Stimulated activated CD8-positive, alpha-beta memory T cell treated with anti-CD3 and anti-CD28 coated beads, Interleukin-7, amount 100 ng/mL, for 24 hours (primary cell): ENCODE measurements at places on chromosomes 4 and X.
A peak's percentile ranks its signal among the peaks of the same experiment; 100 is the strongest.

- DNase-seq = no peak
These were observed 155.5 kb upstream of the PRDX4 start for GRCh38 chrX:23511793-23512192.

DNA sequence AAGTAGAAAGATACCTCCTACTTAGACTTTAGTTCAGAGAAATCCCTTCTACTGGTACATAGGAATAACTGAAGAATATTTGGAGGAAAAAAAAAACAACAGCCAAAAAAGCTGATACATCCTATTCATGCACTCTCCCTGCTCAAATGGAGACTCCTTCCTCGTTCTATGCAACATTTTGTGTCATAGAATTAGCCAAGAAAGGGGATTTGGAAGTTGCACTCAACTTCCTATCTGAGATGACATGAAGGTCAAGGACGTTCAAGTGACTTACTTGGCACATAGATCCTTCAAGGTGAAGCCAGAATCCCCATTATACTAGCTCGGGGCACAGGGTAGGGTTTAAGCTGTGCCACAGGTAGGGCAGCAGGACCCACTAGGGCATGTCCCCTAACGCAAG lies 56.2 kb upstream of the S100G start:
- DNase-seq = no peak

GRCh38 chrX:110026099-110026844 lies 23.4 kb downstream of the TMEM164 start:
- DNase-seq = no peak

- DNase-seq = no peak
These were observed 32.7 kb downstream of the TBC1D14 start for GRCh38 chr4:6942238-6942800.

- DNase-seq = no peak
These were observed 7.9 kb downstream of the PITX2 start for GRCh38 chr4:110614976-110615352.

DNA sequence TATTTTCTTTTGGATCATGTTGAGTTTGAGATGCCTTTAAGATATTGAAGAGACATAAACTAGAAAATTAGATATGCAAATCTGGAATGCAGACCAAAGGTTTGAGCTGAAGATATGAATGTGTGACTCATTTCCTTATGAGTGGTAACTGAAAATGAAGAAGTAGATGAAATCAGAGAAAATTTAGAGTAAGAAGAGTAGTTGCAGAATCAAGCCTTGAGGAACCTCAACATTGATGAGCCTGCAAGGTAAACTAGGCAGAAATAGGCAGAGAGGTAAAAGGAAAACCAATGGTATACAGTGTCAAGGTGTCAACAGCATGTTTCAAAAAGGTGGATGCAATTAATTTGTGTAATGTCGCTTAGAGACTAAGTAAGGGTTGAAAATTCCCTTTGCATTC lies 142.8 kb downstream of the MOSPD2 start:
- DNase-seq = no peak

DNA sequence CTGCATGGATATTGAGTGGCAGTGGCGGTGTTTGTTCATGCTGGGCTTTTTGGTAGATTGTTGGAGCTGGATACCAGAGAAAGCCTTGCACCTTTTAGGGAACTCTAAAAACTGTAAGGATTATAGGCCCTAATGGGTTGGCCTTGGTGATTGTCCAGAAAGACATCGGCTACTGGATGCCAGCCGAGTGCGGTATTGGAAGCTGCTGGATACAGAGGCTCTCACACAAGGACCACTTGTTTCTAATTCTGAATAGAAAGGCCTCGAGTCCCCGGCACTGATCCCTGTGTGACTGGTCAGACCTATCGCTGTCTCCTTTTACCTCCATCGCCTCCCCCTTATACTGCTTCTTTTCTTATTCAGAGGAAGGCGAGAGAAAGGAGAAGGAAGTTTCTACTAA lies 27.3 kb upstream of the SCOC start:
- no peak for DNase-seq

- no peak for DNase-seq
These were observed 15.6 kb upstream of the SPRY1 start for GRCh38 chr4:123380728-123381716.

DNA sequence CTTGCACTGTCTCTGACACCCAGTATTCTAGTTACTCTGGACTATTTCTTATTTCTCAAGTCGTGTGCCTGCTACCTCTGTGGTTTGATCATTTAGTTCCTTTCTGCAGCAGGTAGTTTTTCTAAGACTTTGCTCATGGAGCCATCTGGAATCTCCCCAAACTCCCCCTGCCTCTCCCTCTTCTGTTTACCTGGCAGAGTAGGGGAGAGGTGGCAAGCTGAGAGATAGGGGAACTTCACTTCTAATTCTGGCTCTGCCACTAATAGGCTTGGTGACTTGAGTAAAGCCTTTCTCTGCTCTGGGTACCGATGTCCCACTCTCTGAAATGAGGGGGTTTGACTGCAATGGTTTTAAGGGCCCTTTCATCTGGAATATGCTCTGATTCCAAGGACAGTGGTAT lies 141.3 kb downstream of the CPEB2 start:
- no peak for DNase-seq

GRCh38 chrX:139554376-139554775 lies 23.8 kb downstream of the F9 start:
- no peak for DNase-seq

DNA sequence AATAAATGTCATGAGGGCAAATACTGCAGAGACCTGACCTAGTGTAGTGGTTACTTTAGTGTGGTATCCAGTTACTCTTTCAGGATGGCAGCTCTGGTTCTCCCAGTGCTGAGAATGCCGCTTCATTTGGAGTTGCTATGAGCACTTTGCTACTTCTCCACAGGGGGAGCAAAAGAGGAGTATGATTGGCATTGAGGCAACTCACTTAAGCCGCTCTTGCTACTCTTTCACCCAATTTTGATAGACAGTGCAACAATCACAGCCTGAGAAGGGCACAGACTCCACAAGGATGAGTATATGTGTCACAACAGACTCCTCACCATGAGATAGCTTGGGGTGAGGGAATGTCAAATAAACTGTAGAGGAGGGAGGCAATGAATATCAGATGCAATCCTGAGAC lies 81.2 kb downstream of the NPY1R start:
- no peak for DNase-seq

DNA sequence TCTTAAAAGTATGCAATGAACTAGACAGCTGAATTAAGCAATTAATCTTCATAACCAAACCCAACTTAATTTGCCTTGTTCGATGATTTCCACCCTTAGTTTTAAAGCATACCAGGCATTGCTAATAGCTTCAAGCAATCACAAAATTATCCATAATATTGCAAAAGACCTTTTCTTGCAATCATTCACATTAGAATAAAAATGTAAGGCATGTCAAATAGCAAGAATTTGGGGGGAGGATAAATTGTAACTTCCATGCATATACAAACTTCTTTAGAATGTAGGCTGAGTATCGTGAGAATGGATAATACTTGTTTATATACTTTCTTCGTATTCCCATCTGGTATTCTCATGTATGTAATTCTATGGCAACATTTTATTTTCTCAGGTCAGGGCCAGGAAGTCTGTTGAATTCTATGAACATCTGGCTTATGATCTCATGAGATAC lies 28.7 kb upstream of the BMP2K start:
- no peak for DNase-seq

GRCh38 chr4:107148904-107149303 lies 112.8 kb upstream of the DKK2 start:
- no peak for DNase-seq

- DNase-seq = no peak
These were observed 293.2 kb downstream of the PRR32 start for GRCh38 chrX:127112726-127113125.

- no peak for DNase-seq
These were observed 345.9 kb downstream of the ADGRL3 start for GRCh38 chr4:61545902-61546480.

DNA sequence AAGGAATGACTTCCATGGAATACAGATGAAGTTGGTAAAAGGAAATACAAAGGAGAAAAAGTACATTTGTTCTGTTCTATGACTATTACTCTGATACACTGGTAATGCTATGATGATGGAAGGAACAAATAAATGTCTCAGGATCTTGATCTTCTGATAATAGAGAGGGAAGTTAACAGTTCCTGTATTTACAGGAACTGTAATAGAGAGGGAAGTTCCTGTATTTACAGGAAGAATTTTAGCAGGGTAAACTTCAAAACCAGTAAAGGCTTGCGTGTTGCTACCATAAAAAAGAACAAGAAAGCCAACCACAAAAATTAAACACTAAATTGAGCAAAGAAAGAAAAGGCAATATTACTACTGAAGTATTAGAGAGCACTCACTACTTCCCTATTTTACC lies 91.7 kb upstream of the HPGD start:
- no peak for DNase-seq

- no peak for DNase-seq
These were observed 52.9 kb downstream of the TXK start for GRCh38 chr4:48081196-48081595.

GRCh38 chr4:145819101-145819852 lies 119.3 kb downstream of the ZNF827 start:
- DNase-seq = no peak

GRCh38 chrX:68919707-68920106 lies 90.9 kb downstream of the EFNB1 start:
- DNase-seq = no peak

GRCh38 chr4:76028350-76028765 lies 5.1 kb upstream of the CXCL10 start:
- no peak for DNase-seq

DNA sequence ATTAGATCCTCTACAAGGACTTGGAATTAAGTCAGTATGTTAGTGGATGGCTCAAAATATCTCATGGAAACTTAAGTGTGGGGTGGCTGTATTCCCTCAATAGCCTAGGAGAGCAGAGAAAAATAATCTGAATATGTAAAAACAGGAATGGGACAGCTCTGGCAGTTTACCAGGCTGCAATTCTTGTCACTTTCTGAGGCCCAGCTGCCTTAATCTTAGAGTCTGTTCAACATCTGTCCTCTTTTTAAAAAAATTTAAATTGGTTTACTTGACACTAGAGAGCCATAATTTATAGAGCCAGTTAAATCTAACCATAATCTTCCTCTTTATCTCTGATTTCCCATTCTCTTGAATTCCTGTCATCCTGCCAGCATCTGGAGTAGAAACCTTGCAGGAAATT lies 109.2 kb upstream of the CXCL13 start:
- no peak for DNase-seq

- DNase-seq = no peak
These were observed 14.2 kb upstream of the FGF16 start for GRCh38 chrX:77433001-77433400.

GRCh38 chr4:8688041-8688907 lies 95.7 kb downstream of the CPZ start:
- DNase-seq = no peak

GRCh38 chr4:153448003-153448731 lies 18.0 kb upstream of the TMEM131L start:
- no peak for DNase-seq

- no peak for DNase-seq
These were observed 62.6 kb downstream of the CHIC2 start for GRCh38 chr4:54001668-54002365.

GRCh38 chr4:152679414-152680281 lies at the start of gene TMEM154:
Gene TMEM154, minus strand, starts transcription at chr4:152679997. Its CDS starts 64 bp downstream, at chr4:152679933.
- DNase-seq = peak; percentile 17

DNA sequence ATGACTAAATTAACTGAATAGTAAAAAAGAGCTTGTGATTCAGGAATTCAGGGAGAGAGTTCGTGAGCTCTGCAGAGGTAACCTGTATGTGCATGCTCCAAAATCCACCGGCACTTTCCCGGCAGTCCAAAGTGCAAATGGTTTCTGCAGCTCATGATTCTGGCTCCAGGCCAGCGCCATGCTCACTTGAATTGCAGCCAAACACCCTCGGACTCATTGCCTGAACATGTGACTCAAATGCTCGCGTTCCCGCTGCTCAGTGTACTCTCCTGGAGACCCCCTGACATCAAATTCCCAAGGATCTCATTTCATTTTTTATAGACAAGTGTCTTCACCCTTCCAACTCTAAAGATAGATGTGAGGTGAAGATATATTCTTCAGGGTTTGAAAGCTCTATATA lies 44.1 kb upstream of the SH3RF1 start:
- no peak for DNase-seq

- DNase-seq = no peak
These were observed 22.9 kb downstream of the FHL1 start for GRCh38 chrX:136170139-136170800.

- DNase-seq = no peak
These were observed 6.0 kb upstream of the SPCS3 start for GRCh38 chr4:176313596-176314336.

GRCh38 chr4:83065266-83065665 lies 30.3 kb downstream of the COPS4 start:
- DNase-seq = no peak

DNA sequence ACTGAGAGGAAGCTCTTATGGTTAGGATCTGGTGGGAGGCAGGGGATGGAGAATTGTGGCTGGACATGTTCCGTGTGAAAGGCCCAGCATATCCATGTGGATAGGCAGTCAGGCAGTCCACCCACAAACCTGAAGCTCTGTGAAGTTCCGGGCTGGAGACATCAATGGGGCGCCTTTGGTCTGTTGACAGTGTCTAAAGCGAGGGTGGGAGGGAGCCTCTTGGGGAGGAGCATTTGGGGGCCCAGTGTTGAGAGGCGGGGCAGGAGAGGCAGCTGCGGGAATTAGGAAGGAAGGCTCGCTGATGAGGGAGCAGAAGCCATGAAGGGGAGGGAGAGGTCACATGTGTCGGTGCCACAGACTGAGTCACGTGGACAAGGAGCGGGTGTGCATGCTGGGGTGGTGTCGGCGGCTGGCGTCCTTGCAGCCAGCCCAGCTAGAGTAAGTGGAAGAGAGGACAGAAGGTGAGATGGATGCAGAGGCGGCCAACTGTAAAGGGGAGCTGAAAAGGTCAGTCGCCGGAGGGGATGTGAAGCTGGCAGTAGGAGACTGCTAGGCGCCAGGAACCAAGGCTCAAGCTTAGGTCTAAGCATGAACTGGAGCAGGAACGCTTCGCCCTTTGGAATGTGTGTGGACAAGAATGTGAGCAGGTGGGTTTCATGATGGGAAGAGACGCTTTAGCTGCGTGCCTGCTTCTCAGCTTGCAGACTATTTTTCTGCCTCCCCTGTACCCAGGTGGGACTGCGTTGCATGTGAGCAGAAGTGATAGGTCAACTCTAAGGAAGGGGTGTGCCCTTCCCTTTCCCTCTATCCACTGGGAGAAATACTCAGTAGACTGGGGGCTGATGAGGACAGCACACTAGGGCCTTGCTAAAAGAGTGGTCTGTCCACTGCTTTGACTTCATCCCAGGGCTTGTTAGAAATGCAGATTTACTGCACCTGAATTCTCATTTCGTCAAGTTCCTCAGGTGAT lies 44.0 kb upstream of the TLR2 start:
- DNase-seq = no peak

- no peak for DNase-seq
These were observed 63.3 kb downstream of the USP9X start for GRCh38 chrX:41148553-41148952.

DNA sequence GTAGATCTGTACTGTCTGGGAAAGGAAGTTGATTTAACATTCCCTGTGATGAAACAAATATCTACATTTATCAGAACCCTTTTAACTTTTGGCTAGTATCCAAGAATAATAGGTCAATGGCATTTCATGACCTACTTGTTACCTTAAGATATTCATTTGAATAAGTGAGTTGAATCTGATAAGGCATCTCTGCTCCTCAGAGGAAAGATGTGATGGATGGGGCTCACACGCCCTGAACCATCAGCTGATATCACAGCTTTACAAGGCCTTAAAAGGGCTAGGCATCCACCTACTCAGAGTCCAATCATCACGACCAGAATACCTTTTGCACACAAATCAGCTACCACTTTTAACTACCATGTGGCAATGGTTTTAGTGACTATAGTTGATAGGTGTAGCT lies 90.2 kb upstream of the PDLIM3 start:
- no peak for DNase-seq
